ENCODE measurements at places on chromosomes 2 and 18.

- DNase-seq, result no peak
These were observed 100.2 kb upstream of the SEC11C start for GRCh38 chr18:59039449-59039848.

DNA sequence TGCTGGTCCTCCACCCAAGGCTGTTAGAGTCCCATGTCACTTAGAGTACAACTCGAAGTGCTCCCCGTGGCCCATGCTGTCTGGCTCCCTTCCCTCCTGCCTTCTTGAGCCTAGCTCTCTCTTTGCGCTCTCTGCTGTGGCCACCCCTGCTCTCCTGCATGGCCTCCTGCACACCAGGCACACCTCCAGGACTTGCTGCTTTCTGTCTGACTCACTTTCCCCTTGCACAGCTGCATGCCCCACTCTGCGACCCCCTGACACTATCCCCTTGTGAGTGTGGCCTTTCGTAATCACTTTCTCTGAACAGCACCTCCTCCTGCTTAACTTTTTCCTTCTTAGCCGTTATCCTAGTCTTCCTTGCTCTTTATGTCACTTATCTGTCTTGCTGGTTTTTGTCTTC, 343.6 kb downstream of the TGIF1 start:
- DNase-seq, result no peak

- DNase-seq, result no peak
These were observed 63.8 kb upstream of the MSH6 start for GRCh38 chr2:47719099-47719498.

- no peak for DNase-seq
These were observed 1.3 kb downstream of the PIAS2 start for GRCh38 chr18:46915800-46916550.

- no peak for DNase-seq
These were observed 25.1 kb downstream of the KDM3A start for GRCh38 chr2:86466306-86466705.

DNA sequence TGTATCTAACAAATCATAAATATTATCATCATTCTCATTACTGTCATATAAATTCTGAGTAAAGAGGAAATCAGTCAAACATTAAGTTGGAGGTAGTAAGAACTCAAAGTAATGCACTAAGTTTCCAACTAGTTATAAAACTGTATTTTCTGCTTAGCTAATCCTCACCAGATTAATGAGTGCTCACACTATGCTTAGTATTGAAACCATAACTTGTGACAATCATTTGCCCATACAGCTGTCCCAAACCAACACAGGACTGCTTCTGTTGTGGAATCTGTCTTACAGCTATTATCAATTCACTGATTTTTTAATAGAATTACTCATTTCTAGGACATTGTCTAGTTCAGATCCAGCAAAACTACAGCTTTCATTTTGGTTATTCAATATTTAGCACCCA, 41.5 kb upstream of the TANK start:
- DNase-seq, result no peak

DNA sequence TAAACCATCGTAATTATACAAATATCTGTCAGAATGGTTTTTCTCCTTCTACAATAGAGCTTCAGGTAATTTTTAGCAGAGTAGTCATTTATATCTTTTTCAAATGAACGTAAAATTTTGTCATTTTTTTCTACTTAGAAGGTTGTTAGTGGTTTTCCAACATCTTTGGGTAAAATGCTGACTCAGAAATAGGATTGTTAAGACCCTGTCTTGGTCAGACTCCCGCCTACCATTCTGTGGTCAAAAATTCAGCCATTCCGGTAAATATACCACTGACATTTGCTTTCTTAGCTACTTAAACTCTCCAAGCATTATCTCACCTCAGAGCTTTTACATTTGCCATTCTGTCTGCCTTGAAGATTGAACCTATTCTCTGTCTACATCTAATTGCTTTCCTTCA, 154.1 kb upstream of the CDH19 start:
- no peak for DNase-seq

DNA sequence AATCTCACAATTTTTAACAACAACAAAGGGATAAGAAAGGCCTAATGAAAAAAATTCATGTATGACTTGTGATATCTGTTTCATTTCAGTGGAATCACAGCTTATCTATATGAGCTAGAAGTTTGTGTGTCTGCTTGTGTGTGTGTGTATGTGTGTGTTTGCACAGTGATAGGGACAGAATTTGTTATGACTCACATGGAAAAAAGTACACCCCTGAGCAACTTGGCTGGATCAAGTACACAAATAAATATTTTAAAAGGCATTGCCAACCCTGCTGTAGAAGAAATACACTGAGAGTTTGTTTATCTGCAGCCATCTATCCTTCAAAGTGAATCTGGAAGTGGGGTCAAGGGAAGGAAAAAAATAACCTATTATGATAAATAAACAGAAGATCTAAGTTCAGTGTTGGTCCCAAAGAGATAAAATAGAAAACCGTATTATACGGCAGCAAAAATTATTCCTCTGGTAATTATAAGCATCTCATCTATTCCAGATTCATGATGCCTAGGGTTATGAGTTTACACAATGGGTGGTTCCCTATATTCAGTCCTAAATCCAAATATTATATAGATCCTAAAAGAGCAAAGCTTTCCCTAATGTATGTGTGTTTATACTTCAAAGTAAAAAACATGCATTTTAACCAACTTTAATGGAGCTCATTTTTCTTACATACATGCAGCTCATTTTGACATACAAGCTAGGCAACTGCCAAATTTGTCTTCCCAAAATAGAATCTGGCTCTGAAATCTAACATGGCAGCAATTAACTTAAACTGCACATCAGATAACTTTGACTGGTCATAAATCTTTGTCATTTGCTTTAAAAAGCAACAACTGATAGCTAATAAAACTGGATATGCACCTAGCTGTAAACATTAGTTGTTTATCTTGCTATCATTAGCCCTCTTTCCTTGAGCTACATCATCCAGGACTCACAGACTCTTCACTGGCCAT, 420.6 kb downstream of the IRS1 start:
- no peak for DNase-seq

Data from NCI-H2081 treated with DMSO at 0.1 percent for 48 hours (cell line).